Stimulated activated CD4-positive, alpha-beta T cell treated with anti-CD3 and anti-CD28 coated beads, Interleukin-15, amount 100 ng/mL, for 48 hours (primary cell): ENCODE measurements at places on chromosomes 2 and 18.

GRCh38 chr2:10720306-10720705 lies 1.1 kb upstream of the ATP6V1C2 start:
- DNase-seq, result no peak

GRCh38 chr2:68739595-68740399 lies 5.2 kb downstream of the ARHGAP25 start:
- no peak for DNase-seq

DNA sequence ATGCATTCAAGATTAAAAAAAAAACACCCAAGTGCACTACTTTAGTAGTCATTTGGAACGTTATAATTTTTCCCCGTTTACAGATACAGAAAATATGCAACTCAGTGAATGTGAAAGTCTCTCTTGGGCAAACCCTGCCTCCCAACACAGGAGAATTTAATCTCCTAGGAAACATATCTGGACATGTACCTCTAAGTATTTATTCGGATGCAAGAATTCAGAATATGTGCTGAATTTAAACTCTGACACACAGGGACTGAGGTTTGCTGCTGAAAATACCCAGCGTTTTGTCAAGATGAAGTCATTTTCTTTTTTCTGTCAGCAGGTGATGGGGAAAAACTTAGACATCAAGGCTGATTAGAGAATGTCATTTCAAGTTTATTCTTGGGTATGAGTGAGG lies 105.4 kb downstream of the ACKR3 start:
- no peak for DNase-seq

- no peak for DNase-seq
Measured at GRCh38 chr2:11701751-11702301, 31.8 kb upstream of the NTSR2 start.

GRCh38 chr2:64537991-64538390 lies 13.9 kb downstream of the AFTPH start:
- DNase-seq, result no peak

DNA sequence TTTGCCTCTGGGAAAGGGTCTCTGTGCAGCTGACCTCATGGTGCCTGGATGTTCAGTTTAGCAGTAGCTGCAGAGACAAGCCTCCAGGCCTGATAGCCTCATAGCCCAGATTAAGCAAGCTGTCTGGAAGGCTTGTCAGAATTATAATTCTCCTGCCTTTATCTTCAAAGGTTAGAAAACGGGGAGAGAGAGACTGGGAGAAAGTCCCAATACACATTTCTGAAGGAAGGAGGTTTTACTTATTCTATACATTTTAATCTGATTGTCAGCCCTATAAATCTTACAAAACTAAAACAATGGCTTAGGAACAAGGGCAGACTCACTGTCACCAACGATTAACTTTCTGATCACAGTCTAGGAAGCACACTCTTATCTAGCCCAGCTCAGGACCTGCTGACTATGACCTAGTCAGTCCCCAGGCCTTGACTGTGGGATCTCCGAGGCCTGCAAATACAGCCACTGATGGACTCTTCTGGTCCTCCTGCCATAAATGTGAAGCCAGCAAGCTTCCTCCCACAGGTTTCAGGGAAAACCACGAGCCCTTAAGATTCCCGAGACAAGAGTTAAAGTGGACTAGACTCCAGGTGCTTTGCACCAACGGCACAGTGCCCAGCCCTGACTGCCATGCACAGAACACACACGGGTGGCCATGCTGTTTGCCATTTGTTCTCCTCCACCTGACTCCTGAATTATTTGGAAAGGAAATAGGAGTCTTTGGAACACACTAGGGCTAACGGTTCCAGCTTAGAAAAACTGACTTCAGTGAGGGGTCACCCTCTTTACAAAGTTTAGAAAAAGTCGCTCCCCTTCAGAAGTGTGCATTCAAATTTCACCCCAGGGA lies 111.4 kb upstream of the SMAD7 start:
- DNase-seq, result no peak

DNA sequence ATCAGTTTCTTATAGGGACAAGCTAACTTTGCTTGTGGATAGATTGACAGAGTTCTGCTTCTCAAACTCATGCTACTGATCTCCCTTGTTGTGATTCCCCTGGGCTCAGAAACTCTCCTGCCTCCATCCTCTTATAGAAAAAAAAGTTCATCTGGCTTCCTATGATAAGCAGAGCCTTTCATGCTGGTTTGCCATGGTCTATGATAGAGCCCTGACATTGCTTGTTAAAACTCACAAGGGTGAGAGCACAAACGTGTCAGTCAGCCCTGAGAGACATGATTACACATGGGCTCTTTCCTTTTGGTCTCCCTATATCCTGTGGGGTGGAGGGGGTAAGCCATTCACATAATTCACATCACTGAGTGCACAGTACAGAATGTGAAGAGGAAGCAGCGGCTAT lies 121.8 kb downstream of the TDRD15 start:
- no peak for DNase-seq

GRCh38 chr18:64260810-64261209 lies 111.9 kb upstream of the LINC00305 start:
- DNase-seq, result no peak
